ENCODE measurements at places on chromosomes 11 and 22.

- no peak for DNase-seq
Observed at GRCh38 chr11:36431429-36432092, 78.5 kb downstream of the TRAF6 start.

DNA sequence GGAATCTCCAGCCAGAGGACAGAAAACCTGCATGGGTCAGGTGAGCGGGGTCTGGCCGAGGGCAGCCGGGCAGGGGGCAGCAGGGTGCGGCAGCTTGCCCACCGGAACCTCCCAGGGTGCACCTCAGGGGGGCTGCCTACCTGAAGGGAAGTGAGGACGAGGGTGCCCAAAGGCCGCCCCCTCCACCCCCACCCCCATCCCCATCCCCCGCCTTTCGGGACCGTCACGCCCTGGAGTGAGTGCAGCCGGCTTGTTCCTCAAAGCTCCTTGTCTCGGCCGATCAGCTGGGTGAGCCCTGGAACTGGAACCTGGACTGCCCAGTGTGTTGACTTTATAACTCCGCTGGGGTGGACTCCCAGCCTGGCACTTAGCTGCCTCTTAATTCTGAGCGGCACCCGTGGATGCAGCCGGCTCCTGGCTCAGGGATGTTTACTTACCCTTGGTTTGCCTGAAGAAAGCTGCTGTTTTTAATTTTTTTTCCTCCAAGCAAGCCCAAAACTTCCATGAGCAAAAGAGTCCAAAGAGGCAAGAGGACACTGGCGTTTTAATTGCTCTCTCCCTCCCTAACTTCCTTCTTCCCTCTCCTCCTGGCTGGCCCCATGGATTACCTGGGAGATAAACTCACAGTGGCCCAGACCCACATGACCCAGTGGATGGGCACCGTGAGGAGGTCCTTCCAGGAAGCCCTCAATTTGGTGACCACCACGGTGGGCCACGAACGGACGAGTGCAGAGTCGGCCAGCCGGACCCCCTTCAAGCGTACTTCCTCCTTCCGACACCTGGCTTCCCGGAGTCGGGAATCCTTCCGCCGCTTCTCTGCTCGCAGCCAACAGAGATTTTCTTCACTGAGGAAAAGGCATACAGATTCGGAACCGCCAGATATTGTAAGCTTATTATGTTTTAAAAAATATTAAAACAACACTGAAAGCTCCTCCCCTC lies 87.8 kb upstream of the CRYBB3 start:
- no peak for DNase-seq

DNA sequence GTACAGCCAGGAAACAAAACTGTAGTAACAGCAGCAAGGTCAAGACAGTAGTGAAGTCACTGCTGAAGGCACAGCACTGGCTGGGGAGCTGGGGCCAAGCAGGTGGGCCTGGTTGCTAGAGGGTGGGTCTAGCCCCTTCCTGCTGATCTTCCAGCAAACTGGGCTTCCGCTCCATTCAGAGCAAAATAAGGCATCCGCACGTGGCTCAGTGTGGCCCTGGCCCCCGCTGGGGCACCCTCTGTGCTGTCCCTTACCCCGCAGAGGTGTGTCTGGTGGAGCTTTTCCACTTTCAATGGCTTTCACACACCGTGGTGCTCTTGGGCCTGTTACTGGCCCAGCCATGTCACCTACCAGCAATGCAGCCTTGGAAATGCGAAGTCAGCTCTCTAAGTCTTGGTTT lies 162.4 kb upstream of the B3GAT1 start:
- no peak for DNase-seq

DNA sequence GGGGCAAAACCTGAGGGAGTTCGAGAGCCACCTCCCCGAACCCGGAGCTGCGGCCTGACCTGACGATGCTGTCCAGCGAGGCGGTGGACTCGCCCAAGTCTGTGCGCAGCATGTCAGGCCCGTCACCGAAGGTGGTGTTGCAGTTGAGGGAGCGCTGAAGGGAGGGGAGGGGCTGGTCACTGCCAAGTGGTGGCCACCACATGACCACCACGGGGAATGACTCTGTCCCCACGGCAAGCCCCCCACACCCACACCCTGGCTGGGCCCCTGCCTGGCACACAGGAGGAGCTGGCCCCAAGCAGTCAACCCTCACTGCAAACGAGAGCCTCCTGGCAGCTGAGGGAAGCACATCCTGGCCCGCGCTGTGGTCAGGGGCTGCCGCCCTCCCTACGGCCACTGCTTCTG lies 30.8 kb downstream of the TRMU start:
- DNase-seq, result no peak

DNA sequence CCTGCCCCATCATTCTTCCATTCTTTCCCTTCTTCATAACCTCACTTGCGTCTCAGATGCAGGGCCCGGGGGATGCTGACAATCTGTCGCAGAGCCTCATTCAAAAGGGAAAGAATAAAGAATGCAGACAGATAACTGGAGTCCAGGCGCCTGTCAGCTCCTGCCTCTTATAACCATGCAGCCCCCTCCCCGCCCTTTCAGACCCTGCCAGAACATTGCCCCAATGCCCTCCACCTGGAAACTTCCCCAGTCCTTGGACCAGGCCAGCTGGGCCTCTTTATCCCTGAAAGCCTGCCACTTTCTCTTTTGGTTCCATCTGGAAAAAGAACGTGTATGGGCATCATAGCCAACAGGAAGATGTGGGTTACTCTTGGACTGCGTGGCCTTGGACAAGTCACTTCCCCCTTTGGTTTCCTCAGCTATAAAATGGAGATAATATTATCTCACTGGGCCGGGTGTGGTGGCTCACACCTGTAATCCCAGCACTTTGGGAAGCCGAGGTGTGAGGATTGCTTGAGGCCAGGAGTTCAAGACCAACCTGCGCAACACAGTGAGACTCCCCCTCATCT lies 2.1 kb upstream of the TCF20 start:
- no peak for DNase-seq

DNA sequence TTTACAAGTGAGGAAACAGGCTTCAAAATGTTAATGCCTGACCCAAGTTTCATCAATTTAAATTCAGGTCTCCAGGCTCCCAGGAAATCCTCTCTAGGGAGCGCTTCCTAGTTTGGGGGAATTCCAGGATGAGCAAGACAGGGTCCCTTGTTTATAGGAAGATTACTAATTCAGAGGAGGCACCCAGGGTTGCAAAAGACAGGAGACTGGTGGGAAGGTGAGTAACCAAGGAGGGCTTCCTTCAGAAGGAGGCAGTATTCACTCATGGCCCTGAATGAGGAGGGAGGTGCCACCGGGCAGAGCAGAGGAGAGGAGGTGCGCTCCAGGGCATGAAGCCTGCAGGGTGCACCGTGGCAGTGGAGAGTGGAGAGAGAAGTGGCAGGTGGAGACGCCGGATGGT lies 1.6 kb downstream of the TMEM132A start:
- no peak for DNase-seq

GRCh38 chr11:118129471-118130172 lies 23.0 kb downstream of the SCN4B start:
- no peak for DNase-seq

DNA sequence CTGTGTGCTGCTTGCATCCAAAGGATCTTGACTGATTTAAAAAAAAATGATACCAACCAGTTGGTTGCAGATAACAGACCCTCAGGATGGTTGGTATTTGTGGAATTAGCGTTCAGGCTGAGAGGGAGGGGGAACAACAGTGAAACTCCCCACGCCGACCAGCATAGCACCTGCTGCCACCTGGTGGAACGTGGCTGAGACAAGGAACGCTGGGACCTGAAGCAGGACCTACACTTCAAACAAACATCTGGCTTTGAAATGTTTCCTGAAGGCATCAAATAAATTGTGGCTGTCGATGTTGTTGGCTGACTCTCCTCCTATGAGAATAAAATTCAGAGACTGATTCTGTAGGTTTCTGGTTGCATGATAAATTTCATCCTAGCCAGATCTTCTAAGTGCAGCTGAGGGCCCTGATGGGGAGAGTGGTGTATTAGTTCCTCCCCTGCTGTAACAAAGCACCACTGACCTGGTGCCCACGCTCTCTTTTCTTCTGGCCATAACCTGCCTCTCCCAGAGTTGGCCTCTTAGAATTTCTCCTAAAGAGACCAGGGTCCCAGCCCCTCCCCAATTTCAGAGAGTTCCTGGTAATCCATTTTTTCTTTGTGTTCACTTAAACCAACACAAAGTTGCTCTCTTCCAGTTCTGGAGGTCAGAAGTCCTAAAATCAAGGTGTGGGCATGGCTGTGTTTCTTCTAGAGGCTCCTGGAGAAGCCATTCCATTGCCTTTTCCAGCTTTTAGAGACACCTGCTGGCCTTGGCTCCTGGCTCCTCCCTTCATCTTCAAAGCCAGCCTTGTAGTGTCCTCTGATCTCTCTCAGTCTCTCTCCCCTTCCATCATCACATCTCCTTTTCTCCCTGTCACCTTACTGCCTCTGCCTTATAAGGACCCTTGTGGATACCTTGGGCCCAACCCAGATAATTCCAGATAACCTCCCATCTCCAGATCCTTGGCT lies 17.3 kb downstream of the APOL2 start:
- peak; percentile 39 for DNase-seq

GRCh38 chr11:61042961-61043540 lies 59.2 kb upstream of the CD5 start:
- no peak for DNase-seq

DNA sequence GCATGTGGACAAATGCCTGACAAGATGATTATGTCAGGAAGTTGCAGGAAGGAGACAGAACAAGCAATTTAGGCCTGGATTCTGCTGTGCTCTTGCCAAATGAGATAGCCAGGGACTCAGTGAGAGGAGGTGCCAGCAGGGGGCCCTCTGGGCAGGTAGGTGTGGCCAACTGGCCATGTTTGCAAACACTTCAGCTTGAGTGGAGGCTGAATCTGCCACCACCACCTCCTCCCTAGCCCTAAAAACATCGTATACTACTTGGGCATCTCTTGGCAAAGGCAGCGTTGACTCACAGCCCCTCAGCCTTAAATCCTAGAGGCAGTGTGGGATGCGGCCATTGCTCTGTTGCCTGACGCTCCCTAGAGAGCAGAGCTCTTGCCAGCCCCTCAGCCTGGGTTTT lies 95.1 kb upstream of the PLET1 start:
- DNase-seq, result no peak

DNA sequence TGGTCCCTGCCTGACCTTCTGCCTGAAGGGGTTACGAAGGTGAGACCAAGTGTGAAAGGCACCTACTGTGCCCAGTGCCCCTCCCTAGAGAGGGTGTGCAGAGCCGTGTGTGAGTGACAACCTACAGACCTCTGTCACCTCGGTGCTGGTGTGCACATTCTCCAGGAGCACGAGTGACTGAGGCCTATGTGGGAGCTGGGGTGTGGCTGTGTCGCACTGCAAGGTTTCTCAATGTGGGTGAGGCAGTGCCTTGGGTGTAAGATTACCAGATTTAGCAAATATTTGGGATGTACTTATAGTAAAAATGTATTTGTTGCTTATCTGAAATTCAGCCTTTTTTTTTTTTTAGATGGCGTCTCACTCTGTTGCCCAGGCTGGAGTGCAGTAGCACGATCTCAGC lies 5.6 kb downstream of the STARD10 start:
- no peak for DNase-seq

DNA sequence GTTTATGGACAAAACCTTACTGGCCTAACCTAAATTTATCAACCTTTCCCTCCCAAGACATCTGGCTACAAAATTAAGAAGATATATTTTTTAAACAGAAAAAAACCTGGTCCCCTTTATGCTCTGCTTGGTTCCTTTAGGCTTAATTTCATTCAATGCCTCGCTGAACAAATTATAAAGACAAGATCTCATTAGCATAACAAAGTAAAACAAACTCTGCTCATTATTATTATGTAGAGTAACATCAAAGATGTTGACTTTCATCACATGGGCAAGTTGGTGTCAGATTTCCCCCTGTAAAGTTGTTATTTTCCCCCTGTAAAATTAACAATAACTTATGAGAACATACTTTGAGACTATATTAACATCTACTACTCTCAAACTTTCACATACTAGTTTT lies 11.0 kb downstream of the RRAS2 start:
- no peak for DNase-seq

GRCh38 chr22:22092101-22092500 lies 109.5 kb upstream of the TOP3B start:
- DNase-seq, result no peak

DNA sequence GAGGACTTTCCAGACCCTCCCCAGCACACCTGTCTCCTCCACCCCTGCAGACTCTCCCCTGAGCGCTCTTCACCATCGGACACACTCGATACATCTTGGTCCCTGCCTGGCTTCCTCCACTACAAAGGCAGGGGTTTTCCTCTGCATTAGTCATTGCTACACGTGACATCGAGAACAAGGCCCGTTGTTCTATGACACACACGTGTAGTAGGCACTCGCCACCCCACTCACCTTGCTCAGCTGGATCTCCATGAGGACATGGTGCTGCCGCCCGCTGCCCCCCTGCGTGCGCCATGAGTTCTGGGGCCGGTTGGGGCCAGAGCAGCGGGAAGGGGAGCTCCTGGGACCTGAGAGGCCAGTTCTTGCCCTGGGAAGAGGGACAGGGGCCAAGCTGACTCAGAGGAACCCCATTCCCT lies 16.7 kb downstream of the ATG2A start:
- peak; percentile 45 for DNase-seq

DNA sequence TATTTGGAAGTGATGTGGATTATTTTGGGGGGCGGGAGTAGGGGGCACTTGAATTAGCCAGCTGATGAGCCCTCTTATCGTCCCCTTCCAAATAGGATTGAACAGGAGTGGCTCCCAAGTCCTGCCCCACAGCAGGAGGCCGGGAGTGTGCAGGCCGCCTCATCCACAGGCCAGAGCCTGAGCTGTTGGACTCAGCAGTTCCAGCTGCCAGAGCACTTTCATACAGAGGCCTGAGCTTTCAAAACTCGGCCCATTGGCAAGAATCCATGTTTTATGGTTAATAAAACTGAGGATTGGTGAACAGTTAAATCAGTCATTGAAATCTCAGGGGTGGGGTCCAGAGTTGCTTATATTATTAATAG lies 9.6 kb downstream of the FAM118A start:
- DNase-seq, result no peak

DNA sequence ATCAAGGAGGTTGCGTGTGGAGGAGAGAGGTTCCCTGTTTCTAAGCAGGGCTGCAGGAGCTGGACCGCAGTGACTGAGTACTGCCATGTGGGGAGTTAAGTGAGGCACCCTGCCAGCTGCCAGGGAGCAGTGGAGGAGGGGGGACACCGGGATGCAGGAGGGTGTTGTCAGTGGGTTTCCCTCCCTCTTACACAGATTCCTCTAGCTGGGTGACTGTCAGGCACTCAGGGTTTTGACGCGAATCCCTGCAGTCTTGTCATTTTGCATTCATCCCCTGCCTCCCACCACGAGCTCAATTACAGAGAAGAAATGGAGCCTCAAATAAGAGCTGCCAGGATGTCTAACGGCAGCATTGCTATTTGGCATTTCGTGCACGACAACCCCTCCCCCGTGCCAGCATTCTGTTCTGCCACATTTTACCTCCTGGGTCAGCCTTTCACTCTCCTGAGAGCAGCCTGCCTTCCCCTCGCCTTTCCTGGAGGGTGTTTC lies 119.8 kb upstream of the SORL1-AS1 start:
- no peak for DNase-seq

GRCh38 chr22:50257041-50257440 lies 4.4 kb downstream of the MAPK12 start:
- no peak for DNase-seq

- no peak for DNase-seq
Observed at GRCh38 chr11:77107950-77108349, 5.3 kb downstream of the OMP start.

Measured in stimulated activated CD4-positive, alpha-beta T cell treated with anti-CD3 and anti-CD28 coated beads, Interleukin-1b, Interleukin-23, amount 100 ng/mL, for 4 hours (primary cell).